ENCODE measurements at places on chromosomes 4 and X. TPM values are rescaled to one million over a fixed set of nuclear protein-coding genes. Genes with fewer than 3 reads are reported as not detected.

F8A2 gene
- not detected for total RNA-seq

PLA2G12A gene
- 17.9 TPM for total RNA-seq

PAGE5 gene
- total RNA-seq: not detected

SPANXA1 gene
- not detected for total RNA-seq

DUX4 gene
- total RNA-seq: not detected

TMEM255A gene
- total RNA-seq: not detected

GRCh38 chrX:87728024-87728423 lies 210.4 kb downstream of the KLHL4 start:
- H3K27me3 ChIP-seq: no peaks in the 10 kb centered on the region
- H3K4me3 ChIP-seq: no peak overlapping the region
- no peaks in the 10 kb centered on the region for H3K4me1 ChIP-seq
- no peaks in the 10 kb centered on the region for H3K36me3 ChIP-seq
- no peak for DNase-seq

DNA sequence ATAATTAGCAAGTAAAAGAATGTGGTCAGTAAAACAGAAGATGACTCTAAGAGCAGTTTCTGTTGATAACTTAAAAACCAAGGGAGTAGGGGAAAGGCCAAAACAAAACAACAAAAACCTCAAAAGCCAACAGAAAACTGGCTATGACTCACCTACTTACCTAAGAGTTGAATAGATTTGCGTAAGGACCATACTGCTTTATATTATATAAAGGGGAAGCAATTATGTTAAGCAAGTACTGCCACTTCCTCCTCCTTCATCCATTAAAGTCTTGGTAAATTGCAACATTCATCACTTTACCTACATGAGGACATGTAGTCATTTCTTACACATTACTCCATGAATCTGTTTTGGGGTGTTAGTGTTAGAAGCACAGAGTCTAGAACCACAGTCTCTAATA lies 85.9 kb upstream of the FAM47A start:
- H3K4me1 ChIP-seq: no peaks in the 10 kb centered on the region
- no peak overlapping the region for H3K27ac ChIP-seq
- no peaks in the 10 kb centered on the region for H3K36me3 ChIP-seq
- no peak overlapping the region for H3K4me3 ChIP-seq
- no peak for DNase-seq
- H3K27me3 ChIP-seq: no peaks in the 10 kb centered on the region

- no peaks in the 10 kb centered on the region for H3K36me3 ChIP-seq
- peaks cover 2% of the 10 kb centered on the region for H3K4me1 ChIP-seq
- no peak overlapping the region for H3K27ac ChIP-seq
- DNase-seq: no peak
These were observed 2.4 kb upstream of the PKD2 start for GRCh38 chr4:88005076-88005475.

- no peak for DNase-seq
- H3K27ac ChIP-seq: no peak overlapping the region
- no peaks in the 10 kb centered on the region for H3K27me3 ChIP-seq
- no peaks in the 10 kb centered on the region for H3K36me3 ChIP-seq
- H3K4me3 ChIP-seq: no peak overlapping the region
- peaks cover under 1% of the 10 kb centered on the region for H3K4me1 ChIP-seq
These were observed 6.8 kb downstream of the TBC1D19 start for GRCh38 chr4:26590639-26591038.

- no peak overlapping the region for H3K27ac ChIP-seq
- no peaks in the 10 kb centered on the region for H3K27me3 ChIP-seq
- H3K4me1 ChIP-seq: no peaks in the 10 kb centered on the region
- H3K36me3 ChIP-seq: no peaks in the 10 kb centered on the region
- DNase-seq: no peak
- H3K4me3 ChIP-seq: no peak overlapping the region
These were observed 87.6 kb downstream of the HAUS3 start for GRCh38 chr4:2154215-2154740.

DNA sequence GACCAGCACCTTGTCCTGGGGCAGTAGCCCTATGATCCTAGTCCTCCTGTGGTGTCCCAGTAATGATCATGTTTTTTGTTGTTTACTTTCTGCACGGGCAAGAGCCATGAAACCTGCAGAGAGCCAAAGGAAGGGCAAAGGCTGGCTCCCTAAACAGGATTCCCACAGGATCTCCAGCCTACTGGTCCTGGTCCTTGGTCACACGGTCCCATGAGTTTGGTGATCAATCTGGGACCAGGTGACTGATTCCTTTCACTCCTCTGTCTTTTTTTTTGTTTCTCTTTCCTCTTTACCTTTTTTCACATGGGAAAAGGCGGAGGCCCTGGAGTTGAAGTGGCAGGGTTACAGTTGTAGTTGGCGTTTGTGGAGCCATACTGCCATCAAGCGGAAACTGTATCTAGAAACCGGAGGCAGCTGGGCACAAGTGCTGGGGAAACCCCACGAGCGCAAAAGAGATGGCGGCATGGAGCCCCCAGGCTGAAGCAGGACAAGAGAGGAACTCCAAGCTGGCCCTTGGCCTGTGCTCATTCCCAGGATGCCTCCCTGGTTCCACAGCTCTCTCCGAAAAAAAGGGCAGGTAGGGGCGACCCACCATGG lies 34.6 kb downstream of the NBDY start:
- H3K4me1 ChIP-seq: peaks cover 53% of the 10 kb centered on the region
- peak overlapping the region; percentile 64 for H3K27ac ChIP-seq
- peak overlapping the region; percentile 24 for H3K4me3 ChIP-seq
- no peaks in the 10 kb centered on the region for H3K27me3 ChIP-seq
- no peak for DNase-seq
- no peaks in the 10 kb centered on the region for H3K36me3 ChIP-seq

- no peaks in the 10 kb centered on the region for H3K27me3 ChIP-seq
- peaks cover 8% of the 10 kb centered on the region for H3K4me1 ChIP-seq
- no peak for DNase-seq
- peak overlapping the region; percentile 62 for H3K4me3 ChIP-seq
- H3K27ac ChIP-seq: peak overlapping the region; percentile 32
These were observed 2.9 kb downstream of the KLHL15 start for GRCh38 chrX:24023972-24024669.

DNA sequence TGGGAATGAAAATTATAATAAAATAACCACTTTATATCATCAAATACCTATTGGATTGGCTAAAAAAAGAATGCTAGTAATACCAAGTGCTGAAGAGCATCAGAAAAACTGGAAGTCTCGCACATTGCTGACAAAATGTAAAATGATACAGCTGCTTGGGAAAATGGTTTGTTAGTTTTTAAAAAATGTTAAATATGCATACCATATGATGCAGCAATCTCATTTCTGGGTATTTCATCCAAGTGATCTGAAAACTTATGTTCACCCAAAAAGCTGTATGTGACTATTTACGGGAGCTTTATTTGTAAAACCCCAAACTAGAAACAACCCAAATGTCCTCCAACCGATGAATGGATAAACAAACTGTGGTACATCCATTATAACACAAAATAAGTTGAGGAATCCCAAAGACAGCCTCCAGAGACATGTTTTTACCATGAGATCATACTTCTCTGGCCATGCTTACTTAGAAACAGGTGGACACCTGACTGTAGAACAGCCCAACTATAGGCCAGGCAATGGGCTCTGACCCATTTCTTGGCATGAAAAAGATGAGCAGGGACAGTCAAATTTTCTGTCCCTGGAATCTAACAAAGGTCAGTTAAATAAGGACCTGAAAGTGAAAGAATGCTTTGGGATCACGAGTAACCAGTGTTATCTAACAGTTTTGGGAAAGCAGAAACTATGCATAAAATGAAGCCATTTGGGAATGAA lies 47.5 kb upstream of the FAM120C start:
- no peak overlapping the region for H3K27ac ChIP-seq
- H3K4me3 ChIP-seq: no peak overlapping the region
- no peak for DNase-seq
- H3K36me3 ChIP-seq: no peaks in the 10 kb centered on the region
- no peaks in the 10 kb centered on the region for H3K27me3 ChIP-seq

DNA sequence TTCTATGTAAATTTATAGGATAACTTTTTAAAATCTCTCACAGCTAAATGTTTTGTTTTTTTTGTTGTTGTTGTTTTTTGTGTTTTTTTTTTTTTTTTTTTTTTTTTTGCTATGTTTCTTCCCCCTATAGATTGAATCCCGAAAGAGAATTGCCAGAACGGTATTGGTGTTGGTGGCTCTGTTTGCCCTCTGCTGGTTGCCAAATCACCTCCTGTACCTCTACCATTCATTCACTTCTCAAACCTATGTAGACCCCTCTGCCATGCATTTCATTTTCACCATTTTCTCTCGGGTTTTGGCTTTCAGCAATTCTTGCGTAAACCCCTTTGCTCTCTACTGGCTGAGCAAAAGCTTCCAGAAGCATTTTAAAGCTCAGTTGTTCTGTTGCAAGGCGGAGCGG lies 4.1 kb downstream of the BRS3 start:
- no peaks in the 10 kb centered on the region for H3K36me3 ChIP-seq
- no peak overlapping the region for H3K4me3 ChIP-seq
- H3K27ac ChIP-seq: no peak overlapping the region
- H3K4me1 ChIP-seq: no peaks in the 10 kb centered on the region
- no peak for DNase-seq

GRCh38 chr4:119197772-119198212 lies 14.7 kb upstream of the USP53 start:
- H3K4me3 ChIP-seq: no peak overlapping the region
- no peaks in the 10 kb centered on the region for H3K27me3 ChIP-seq
- no peaks in the 10 kb centered on the region for H3K4me1 ChIP-seq
- no peak overlapping the region for H3K27ac ChIP-seq
- no peak for DNase-seq

DNA sequence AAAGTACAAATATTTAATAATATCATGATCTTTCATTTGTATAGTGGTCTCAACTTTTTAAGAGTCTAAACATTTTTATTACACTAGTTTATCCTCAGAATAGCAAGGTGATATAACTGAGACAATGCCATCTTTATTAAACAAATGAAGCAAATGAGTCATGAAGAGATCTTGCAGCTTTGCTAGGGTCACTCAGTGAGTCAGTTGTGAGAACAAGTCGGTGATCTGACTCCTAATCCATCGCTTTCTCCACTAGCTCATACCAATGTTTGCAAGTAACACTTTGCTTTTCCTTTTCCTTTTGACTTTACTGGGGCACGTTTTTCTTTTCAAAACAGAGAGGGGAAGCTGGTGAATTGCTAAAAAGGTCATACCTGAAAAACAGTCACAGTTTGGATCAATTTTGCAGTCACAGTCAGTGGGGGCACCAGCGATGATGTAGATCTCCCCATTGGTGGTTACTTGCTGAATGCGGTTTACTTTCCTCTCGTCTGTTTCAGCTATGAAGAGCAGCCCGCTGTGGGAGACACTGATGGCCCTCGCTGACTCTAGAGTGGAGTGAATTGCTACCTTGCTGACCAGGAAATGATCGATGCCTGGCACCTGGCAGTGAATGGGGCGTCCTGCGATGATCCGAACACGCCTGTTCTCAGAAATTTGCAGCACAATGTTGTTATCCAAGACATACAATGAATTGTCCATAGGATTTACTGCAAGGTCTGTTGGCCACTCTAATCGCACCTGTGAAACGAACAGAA lies 75.7 kb downstream of the SH2D1A start:
- no peak overlapping the region for H3K27ac ChIP-seq
- H3K4me3 ChIP-seq: no peak overlapping the region
- H3K27me3 ChIP-seq: no peaks in the 10 kb centered on the region
- no peaks in the 10 kb centered on the region for H3K36me3 ChIP-seq
- H3K4me1 ChIP-seq: no peaks in the 10 kb centered on the region

DNA sequence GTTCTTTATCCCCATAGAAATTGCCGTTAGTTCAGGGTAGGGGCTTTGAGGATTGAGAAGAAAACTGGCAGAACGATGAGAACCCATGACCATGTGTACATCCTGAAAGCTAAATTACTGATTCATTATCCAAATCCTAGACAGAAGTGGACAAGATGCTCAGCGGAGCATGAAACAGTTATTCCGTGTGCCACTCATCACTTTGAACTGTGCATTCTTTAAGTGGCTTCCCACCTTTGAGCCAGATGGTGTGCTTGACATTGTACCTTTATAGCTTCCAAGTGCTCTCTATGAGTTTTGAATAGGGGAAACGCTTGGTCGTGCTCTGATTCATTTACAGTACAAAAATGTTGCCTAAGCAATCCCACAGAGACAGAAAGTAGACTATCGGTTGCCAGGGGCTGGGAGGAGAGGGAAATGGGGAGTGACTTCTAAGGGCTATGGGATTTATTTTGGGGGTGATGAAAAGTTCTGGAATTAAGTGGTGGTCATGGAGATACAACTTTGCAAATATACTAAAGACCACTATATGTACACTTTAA lies 100.0 kb downstream of the DOCK11 start:
- no peak overlapping the region for H3K27ac ChIP-seq
- H3K4me1 ChIP-seq: no peaks in the 10 kb centered on the region
- no peak overlapping the region for H3K4me3 ChIP-seq
- no peak for DNase-seq
- no peaks in the 10 kb centered on the region for H3K36me3 ChIP-seq

- H3K36me3 ChIP-seq: no peaks in the 10 kb centered on the region
- H3K4me3 ChIP-seq: no peak overlapping the region
- no peak overlapping the region for H3K27ac ChIP-seq
- no peak for DNase-seq
These were observed 43.5 kb downstream of the SRPX2 start for GRCh38 chrX:100687546-100687945.

GRCh38 chr4:53633608-53634007 lies 42.3 kb upstream of the LNX1 start:
- peaks cover 19% of the 10 kb centered on the region for H3K27me3 ChIP-seq
- H3K27ac ChIP-seq: no peak overlapping the region
- no peaks in the 10 kb centered on the region for H3K4me1 ChIP-seq
- DNase-seq: no peak
- no peak overlapping the region for H3K4me3 ChIP-seq

DNA sequence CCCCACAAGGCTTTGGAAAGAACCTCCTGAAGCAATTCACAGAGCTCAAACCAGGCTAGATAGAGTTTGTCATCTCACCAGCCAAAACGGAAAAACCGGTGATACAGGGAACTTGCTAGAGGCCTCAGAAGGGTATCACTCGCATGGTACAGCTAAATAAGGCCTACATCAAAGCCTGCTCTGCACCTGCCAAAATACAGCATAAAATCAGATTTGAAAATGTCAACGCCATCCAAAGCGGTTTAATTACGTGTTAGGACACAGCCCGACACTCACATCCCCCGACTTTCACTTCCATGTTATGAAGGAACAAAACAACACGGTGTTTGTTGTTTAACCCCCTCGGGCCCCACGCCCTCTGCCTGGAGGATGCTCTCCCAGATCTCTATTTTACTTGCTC lies 65.0 kb downstream of the MAPK10 start:
- no peak for DNase-seq
- H3K4me3 ChIP-seq: no peak overlapping the region
- H3K36me3 ChIP-seq: no peaks in the 10 kb centered on the region
- no peaks in the 10 kb centered on the region for H3K27me3 ChIP-seq

DNA sequence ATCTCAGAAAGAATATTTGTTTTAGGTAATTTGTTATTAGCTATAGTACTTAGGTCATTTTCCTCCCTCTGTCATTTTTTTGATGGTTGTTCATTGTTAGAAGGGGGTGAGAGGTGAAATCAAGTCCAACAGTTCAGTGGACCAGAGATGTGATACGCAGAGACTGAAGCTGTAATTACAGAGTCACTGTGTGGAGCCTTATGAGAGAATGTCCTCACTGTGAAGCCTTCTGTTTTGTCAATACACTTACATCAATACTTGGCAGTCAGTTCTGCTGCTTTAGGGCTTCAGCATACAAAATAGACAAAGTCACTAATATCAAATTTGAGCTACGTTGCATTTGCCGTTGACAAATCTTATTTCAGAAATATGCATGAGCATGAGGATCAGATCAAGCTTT lies 692.5 kb downstream of the C4orf33 start:
- H3K27me3 ChIP-seq: no peaks in the 10 kb centered on the region
- H3K4me3 ChIP-seq: no peak overlapping the region
- H3K36me3 ChIP-seq: no peaks in the 10 kb centered on the region
- DNase-seq: no peak
